SHP77 treated with DMSO at 0.1 percent for 48 hours (cell line): ENCODE measurements at places on chromosomes 6 and 20.

DNA sequence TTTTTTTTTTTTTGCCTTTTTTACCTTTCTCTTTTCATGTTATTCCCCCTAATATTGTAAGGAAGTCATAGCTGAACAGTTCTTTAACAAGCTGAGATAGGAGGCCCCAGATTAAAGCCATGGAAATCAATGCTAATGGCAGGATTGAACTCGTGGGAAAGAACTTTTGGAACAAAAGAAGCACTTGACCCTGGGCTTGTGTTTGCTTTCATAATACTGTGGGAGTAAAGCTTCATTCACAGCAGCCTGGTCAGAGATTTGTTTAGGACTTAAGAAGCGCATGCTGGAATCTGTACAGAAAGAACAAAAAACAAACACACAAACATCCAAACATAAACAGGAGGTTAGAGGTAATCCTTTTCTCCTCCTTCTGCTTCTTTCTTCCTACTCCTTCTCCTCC is 5.1 kb downstream of the HEY2 start:
- no peak for DNase-seq

- DNase-seq, result no peak
Observed at GRCh38 chr6:77740380-77740779, 87.5 kb downstream of the MEI4 start.

DNA sequence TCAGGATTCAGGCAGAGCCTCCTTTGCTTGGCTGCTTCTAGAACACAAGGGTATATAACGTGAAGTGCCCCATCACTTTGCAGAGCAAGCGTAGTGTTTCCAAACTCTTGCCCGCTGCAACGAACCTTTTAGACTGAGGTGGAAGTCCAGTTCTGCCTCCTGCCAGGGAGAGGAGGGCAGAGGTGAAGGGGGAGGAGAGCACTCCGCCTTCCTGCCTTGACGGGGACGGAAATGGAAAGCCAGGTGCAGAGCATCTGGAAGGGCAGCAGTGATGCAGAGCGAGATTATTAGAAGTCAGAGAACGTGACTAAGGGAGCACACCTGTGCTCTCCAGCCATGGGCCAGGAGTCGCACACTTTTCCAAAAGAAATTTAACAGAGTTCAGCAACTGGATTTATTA is 63.4 kb downstream of the RREB1 start:
- peak; percentile 24 for DNase-seq

DNA sequence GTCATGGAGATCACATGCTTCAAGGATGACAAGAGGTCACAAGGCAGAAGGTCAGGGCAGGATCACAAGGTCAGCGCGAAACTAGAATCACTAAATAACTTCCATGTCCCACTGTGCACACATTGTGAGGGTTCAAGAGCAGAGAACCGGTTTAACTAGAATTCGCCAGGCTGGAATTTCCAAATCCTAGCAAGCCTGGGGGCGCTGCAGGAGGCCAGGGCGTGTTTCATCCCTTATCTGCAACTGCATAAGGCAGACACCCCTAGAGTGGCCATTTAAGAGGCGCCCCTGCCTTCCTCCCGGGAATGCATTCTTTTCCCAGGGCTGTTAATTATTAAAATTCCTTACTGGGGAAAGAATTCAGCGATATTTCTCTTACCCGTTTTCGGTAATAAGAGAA is 40.2 kb upstream of the SLC22A1 start:
- DNase-seq, result no peak

GRCh38 chr6:21101694-21102093 is 491.9 kb upstream of the SOX4 start:
- DNase-seq, result peak; percentile 20

DNA sequence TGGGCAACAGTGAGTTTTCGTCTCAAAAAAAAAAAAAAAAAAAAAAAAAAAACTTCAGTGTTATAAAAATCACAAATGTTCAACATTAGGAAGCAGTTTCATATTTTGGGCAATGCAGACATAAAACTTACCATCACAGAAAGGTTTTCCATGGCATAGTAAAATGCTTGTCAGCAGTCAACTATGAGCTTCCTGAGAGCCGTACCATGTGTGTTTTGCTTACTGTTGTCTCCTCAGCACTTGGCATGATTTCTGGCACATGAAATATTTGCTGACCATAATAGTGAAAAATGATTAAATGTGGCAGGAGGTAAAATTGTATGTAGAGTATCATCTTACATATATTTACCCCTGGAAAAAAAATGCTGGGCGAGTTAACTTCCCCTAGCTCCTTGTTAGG is 237.5 kb upstream of the SLC35B3 start:
- no peak for DNase-seq

DNA sequence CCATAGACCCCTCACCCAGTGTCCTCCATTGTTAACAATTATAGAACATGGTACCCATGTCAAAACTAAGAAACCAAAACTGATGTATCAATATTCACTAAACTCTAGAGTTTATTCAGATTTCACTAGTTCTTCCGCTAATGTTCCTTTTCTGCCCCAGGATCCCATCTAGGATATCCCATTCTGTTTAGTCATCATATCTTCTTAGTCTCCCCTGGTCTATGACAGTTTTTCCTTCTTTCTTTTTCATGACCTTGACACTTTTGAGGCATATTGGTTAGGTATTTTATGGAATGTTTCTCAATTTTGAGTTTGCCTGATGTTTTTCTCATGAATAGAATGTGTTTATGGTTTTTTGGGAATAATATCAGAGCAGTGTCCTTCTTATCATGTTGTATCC is 146.7 kb downstream of the SCML4 start:
- no peak for DNase-seq

DNA sequence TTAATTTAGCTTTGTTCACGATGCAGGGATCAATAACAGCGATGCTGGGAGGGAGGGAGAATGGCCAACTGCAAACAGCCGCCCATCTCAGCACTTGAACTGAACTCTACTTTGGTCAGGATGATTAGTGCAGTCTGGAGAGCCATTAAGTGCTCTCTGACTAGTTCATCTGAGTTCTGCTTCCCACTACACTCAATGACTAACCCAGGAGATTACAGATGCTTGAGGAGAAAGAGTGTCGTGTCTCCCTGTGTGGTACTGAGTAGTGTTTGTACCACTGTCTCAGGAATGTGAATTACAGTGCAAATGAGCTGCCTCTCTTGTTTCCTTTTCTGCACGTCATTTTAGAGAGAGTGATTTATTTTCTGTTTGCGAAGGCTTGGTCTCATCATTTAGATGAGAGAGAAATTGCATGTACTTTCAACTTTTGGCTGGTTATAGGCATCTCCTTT is 23.5 kb downstream of the CARMIL1 start:
- peak; percentile 5 for DNase-seq

GRCh38 chr6:151493804-151494234 is at the start of gene CCDC170:
CCDC170 (plus strand) TSS chr6:151494017; CDS start chr6:151494129, 112 bp downstream.
- no peak for DNase-seq

DNA sequence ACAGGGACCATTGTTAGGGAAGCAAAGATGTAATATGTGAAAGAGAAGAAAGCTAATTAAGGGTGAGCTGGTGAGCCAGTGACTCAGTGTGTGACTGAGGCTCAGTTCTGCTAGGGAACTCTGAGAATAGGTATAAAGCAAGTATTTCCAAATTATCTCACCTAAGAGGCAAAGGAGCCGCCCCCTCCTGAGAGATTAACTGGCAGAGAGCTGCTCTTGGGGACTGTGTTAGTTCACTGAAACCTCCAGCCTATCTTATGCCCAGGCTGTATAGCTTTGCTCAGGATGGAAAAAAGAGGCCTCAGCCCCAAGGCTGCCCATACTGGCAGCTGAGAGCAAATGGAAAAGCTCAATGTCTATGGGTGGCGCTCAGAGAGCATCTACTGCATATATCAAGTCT is 152.0 kb downstream of the PAK5 start:
- DNase-seq, result no peak

DNA sequence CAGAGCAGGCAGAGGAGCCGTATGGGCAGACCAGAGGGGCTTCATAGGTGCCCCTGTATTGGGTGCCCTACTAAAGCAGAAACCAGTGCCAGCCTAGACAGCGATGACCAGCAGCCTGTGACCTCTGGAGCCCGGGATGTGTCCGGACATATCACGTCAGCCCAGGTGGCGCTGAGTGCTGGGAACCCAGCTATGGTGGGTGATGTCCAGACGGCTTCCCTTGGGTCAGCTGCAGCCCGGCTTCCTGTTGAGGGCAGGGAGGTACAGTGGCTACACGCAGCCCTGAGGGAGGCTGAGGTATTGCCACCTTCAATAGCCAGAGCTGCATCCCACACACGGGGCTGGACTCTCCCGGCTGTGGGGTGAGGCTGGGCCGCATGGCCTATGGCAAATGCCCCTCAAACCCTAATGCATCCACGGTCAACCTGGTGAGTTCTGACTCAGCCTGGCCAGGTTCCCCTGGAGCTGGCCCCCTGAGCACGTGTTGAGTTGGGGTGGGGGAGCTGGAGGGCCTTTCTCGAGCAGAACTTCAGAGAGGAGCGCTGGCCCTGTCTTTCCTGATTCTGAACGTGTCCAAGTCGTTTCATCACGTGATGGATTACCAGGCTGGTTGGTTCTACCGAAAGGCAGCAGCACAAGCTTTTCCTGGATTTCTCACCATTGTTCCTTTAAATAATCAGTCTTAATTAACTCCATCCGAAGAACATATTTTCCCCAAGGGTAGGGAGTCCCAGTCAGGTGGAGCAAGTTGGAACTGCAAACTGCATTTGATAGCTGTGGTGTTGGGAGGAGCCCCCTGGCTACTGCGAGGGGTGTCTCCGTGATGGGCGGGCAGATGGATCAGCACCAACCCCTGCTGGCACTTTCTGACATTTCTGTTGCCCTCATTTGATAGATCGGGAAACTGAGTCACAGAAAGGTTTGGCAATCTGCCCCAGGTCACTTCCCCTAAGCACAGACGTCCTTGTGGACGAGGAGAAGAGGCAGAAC is 7.1 kb upstream of the MYT1 start:
- no peak for DNase-seq

- no peak for DNase-seq
Observed at GRCh38 chr6:132972971-132973370, 158.6 kb downstream of the RPS12 start.

GRCh38 chr6:147841547-147842148 is 333.2 kb downstream of the SAMD5 start:
- no peak for DNase-seq

GRCh38 chr20:46206025-46206424 is 87.9 kb downstream of the CD40 start:
- DNase-seq, result no peak
